ENCODE measurements at places on chromosomes 2 and 18.

GRCh38 chr2:205435970-205436369 lies 246.3 kb upstream of the NRP2 start:
- no peak for DNase-seq

GRCh38 chr2:79191081-79191480 lies 31.5 kb upstream of the REG3A start:
- DNase-seq: no peak

DNA sequence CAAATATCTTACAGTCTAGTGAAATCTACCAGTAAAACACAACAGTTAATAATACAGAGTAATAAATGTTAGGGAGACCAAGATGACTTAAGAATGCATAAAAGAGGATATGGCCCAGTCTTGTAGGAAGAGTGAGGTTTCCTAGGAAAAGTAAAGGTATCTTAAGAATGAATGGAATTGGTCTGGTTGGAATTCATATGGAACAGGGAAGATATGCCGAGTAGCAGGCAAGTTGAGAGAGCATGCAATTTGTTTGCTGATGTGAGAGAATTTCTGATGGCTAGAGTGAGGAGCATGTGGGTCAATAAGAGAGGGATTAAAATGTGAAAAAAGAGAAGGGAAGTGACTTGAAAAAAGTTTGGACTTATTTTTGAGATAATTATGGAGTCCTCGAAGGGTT lies 512.9 kb upstream of the ZEB2 start:
- no peak for DNase-seq

GRCh38 chr2:109467701-109468100 lies 146.1 kb downstream of the SEPTIN10 start:
- no peak for DNase-seq

DNA sequence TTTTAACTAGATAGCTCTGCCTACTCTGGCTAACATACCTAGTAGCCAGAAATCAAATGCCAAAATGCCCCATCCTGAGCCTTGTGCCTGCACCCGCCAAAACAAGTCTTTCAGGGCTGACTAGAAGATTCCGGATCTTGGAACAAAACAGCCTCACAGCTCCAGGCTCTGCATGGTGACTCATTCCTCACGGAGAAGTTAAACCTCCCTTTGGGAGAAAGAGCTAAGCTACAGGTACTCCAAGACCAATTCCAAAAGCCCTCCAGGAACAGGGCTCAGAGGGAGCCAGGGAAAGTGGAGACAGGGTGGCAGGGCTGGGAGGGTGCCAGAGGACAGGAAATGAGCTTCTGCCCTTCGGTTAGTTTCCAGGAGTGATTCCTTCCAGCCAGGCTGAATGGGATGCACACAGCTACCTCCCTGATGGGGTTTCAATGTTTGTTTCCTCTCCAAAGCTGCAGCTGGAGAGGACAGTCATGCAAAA lies 295.6 kb downstream of the TNS1 start:
- no peak for DNase-seq

GRCh38 chr2:170679607-170680079 lies 35.5 kb upstream of the SP5 start:
- DNase-seq: peak; percentile 43

DNA sequence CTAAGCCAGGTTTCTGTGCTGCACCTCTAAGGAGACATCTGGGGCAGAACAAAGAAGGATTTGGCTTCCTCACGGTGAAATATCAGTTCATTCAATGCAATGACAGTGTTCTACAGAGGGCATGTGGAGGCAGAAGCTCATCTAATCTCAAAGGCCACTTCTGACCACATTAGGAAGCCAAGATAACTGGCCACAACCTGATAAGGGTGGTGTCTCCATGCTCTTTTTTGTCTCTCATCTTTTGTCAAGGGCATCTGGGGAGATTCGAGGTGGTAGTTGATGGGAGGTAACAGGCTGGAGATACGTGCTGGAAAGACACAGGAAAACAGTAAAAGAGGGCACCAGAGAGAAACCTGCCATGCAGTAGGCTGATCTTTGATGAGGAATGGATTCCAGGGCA lies 303.9 kb downstream of the LRATD1 start:
- no peak for DNase-seq

DNA sequence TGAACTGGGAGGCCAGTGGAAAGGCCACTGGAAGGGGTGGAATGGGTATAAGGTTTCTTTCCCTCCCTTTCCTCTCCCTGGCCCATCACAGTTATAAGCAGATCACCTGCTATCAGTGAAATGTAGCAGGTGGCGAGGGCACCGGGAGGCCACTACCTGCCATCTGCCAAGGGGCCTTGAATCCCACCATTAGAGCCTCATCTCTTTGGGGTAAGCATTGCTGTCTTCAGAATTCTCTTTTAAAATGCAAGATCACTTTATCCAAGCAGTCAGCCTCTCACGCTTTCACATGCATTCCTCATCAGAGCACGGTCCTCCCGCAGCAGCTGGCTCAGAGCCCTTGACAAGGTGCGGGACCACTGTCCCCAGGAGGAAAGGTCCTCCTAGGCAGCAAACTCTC lies 268.5 kb downstream of the CELF4 start:
- DNase-seq: no peak

- no peak for DNase-seq
Measured at GRCh38 chr18:9546468-9546867, 67.9 kb downstream of the PPP4R1 start.

- no peak for DNase-seq
Measured at GRCh38 chr2:160784034-160784433, 290.4 kb upstream of the RBMS1 start.

All from eye (tissue), 1 donor.